GM03348 (cell line): ENCODE measurements at places on chromosomes 5 and 9.

GRCh38 chr5:142886211-142886610 lies 116.0 kb downstream of the ARHGAP26 start:
- DNase-seq = peak; percentile 33

DNA sequence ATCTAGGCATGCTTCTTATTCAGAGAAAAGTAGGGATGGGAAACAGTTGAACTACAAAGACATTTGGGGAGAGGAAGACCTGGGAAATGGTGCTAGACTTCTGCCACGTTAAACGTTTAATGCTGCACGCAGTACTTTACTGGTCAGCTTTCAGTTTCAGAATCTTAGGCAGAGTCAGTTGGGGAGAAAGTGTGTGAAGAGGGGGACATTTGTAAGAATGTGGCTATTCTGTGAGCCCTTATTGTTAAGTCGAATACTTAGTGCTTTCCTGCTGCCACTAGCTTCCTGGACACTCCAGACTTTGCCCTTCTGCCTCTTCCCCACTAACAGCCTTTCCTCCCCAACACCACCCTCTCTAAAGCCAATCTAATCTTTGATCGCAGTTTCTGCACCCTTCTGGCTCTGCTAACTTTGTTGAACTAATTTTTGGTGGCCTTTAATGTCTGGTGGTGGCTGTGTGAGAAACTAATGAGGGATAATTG lies 6.1 kb downstream of the CYSTM1 start:
- no peak for DNase-seq

DNA sequence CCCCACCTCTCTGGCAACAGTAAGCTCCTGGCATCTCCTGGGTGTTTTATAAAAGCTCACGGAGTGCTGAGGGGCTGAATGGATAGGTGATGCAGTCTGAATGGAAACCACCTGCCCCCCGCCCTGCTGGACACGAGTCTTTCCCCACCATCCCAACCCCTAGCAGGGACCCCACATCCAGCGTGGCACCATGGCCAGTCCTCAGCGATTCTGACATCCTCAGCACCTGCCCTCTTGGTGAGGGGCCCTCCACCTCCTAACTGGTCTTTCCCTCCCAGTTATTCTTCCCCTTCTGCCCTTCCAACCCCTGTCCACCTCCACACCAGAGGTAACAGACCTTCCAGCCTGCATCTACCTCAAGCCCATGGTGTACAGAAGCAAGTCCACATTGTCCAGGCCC lies 38.7 kb upstream of the GABBR2 start:
- DNase-seq = no peak

GRCh38 chr5:150224483-150225027 lies 34.7 kb downstream of the SLC6A7 start:
- no peak for DNase-seq

- no peak for DNase-seq
Observed at GRCh38 chr5:13408616-13409015, 535.9 kb downstream of the DNAH5 start.

GRCh38 chr9:82412586-82413305 lies 424.2 kb downstream of the SPATA31D1 start:
- no peak for DNase-seq

DNA sequence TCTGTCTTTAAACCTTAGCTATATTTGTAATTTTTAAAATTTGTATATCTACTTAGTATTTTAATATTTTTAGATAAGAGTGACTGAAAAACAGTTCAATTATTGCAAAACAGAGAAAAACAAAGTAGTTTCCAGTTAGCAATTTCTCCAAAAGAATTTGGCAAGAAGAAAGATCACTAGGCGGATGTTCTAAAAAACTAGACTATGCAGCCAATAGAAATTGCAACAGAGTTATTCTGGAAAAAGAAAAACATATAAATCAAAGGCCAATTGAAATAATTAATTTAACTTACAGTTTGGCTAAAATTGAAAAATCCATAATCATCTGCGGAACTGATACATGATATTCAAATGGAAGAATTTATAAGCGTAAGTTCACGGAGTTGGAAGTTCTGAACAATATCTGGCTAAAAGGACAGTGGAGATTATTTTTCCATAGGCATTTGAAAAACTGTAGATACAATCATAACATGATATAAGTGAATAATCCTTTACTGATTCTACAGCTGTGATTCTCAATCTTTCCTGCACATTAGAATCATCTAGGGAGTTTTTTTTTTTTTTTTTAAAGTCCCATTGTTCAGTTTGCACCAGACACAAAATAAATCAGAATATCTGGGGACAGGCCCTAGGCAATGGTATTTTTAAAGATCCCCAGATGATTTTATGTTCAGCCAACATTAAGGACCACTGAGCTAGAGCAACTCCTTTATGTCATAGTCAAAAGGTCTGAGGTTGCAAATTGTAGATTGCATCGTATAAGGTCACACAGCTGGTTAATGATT lies 605.1 kb upstream of the DAB2 start:
- DNase-seq = no peak

DNA sequence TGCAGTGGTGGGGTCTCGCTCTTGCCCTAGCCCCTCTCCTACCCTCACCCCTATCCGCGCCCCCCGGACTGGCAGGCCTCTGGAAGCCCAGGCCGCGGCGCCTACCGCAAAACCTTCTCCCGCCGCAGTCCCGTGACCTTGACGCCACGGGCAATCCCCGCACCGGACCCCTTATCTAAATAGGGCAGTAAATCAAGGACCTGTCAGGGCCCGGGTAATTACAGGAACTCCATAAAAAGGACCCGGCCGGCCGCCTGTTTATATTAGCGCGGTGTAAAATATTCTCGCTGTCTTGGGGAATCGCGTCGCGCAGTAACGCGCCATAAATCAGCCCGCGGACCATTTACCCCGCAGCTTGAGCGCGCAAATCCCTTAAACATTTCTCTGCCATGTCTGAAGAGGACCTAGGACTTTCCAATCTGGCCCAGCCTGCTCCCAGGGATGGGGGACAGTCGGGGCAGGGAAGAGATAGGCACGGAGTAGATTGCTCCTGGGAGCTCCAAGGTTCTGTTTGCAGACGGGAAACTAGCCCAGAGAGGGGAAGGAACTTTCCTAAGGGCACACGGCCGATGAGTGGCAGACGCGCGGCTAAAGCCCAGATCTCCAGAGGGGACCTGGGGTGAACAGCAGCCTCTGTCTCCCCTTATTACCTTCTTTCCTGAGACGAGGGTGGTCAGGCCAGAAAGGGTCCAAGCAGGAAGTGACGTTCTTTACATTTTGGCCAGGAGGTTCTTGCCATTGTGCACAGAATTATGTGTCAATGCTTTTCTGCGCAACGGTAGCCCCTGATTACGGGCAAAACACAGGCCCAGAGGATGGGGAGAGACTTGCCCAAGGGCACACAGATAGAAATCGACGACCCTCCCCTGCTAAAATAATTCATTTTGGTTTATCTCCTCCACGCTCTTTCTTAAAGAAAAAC lies 4.8 kb upstream of the HAND1 start:
- DNase-seq = no peak

- peak; percentile 40 for DNase-seq
Observed at GRCh38 chr9:110626101-110626829, 42.3 kb upstream of the MUSK start.

DNA sequence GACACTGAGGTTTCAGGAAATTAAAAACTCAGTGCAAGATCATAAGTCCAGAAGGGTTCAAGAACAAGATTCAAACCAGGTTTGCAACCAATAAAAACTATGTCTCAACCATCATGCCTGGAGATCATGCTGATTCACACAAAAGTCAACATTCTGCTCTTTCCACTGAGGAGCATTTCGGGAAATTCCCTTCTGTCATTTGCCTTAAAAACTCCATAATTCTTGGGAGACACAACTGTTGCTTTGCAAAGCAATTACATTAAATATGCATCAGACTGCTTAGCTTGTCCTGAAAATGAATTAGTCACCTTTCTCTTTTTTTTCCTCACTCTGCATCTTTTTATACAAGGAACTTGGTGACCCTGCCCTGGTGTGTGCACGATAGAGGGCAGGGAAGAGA lies 275.9 kb upstream of the ZNF462 start:
- DNase-seq = no peak

DNA sequence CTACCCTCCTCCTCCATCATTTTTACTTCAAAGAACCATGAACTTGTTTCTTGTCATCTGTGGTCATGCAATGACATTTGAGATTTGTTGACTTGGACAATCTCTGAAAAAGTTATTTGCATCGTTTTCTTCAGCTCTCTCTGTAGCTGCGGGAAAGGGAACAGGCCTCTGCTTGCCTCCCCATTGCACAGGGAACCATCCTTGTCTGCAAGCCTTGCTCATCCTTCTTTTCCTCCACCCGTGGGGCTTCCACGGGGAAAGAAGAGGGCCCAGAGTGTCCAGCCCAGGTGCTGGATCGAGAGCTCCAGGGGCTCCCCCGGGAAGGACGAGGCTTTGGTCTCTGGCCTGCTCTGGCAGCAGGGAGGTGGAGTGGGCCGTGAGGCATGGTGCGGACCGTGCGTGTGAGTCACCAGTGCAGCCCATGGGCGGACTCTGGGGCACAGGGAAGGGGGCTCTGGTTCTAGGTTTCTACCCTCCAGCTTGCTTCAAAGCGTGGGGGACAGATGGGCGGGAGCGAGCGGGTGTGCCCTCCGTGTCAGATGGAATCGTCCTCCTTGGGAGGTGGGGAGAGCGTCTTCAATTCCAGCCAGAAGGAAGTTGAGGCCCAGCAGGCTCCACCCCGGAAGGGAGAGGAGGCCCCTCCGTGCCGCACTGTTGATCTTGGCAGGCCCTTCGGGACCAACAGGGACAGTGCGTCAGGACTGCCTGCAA lies 6.0 kb upstream of the IRX4 start:
- DNase-seq = no peak

GRCh38 chr5:123150089-123150488 lies 61.0 kb downstream of the PRDM6 start:
- no peak for DNase-seq

- DNase-seq = peak; percentile 48
Observed at GRCh38 chr5:58261605-58262004, 198.3 kb downstream of the PLK2 start.

DNA sequence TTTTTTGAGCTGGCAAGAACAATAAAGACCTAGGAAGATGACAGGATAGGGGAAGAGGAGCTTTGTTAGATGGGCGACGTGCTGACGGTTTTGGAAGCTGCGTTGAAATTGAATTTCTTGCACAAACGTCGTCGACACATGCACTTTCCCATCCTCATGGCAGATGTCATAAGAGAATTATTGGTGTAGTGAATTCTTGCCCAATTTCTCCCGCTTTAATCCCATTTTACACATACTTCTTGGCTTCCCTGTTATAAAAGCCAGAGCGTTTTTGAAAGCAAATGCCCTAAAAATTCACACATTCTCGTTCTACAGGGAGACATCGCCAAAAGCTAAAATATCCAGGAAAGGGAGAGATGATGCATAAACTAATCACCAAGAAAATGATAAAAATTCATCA lies 109.8 kb upstream of the DAP start:
- DNase-seq = no peak

DNA sequence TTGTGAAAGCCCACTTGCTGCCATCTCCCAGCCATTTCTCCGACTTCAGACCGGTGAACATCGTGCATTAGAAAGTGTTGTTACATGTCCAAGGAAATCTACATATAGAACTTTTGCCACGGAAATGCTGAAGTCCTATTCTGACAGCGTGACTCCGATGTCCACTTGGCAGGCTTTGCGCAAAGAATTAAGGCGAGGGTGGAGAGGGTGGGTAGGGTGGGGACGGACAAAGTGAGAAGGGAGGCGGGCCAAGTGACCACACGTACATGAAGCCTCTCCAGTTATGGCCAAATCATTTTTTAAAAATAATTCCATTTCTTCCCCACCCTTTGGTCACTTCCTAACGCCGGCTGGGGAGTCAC lies 460 bp upstream of the ACO1 start:
- no peak for DNase-seq

DNA sequence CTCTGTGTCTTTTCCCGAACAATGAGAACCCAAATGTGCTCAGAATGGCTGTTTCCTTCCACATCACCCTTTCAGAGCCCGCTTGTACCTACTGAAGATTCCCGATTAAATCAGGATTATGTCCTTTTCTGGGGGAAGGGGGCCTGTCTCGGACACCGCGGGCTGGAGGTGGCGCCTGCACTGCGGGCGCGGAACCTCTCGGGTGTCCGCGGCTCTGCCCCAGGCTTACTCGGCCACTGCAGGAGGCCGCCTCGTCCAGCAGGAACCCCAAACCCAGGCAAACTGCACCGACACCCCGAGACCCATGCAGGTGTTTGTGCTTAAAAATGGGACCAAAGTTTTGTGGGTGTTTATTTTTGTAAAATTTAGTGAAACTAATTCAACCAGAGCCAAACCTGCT lies 8.6 kb upstream of the TMEM250 start:
- no peak for DNase-seq

DNA sequence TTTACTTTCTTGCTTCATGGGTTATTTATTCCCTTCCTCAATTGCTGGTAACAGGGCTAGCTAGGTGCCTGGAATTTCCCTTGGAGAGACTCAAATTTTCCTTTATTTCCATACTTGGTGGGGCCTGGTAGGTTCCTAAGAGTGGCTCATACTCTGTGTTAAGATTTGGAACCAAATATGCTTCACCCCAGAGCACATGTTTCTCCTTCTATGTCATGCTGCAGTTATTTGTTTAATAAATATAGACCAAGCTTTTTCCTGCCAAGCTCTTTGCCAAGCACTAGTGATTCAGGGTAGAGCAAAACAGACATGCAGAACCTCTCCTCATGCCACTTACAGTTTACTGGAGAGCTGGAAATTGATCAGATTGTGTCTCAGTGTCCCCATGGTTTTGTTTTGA lies 290.3 kb upstream of the SGCD start:
- peak; percentile 37 for DNase-seq

GRCh38 chr5:65928860-65929259 lies 2.5 kb downstream of the ERBIN start:
- no peak for DNase-seq

- DNase-seq = no peak
Observed at GRCh38 chr9:83633255-83633654, 10.3 kb downstream of the IDNK start.

- DNase-seq = peak; percentile 84
Observed at GRCh38 chr5:71830681-71831539, 111.8 kb downstream of the CARTPT start.

DNA sequence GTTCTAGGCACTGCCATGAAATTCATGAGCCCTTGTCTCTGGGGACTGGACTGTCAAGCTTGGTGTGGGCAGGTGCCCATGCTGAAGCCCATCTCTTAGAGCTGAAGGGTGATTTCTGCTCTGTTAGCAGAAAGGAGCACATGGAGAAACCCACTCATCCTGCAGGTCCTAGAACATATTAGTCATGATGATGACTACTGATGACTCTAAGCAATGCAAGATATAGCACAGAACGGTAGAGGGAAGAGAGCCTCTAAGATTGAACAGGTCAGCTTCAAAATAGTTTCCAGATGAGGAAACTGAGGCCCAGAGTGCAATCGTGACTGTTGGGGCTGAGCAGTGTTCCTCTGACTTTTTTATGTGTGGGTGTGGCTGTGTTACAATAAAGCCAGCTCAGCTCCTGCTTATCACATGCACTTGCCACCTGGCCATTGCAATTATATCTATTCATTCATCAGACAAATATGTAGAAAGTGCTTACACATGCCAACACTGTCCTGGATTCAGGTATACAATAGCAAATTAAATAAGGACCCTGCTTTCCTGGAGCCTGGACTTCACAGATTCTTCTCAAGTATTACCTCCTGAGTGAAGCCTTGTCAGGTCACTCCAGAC lies 140.2 kb upstream of the BRINP1 start:
- no peak for DNase-seq

- no peak for DNase-seq
Observed at GRCh38 chr9:100294806-100295205, 57.9 kb downstream of the TEX10 start.
